ENCODE measurements at places on chromosomes 13 and 19. TPM values are rescaled to one million over a fixed set of nuclear protein-coding genes. Genes with fewer than 3 reads are reported as not detected.

GRCh38 chr19:42271045-42271419, 2.0 kb downstream of the CIC start:
- no peak for DNase-seq

- no peak for DNase-seq
These were observed 434.0 kb downstream of the FOXO1 start for GRCh38 chr13:40232311-40233040.

DNA sequence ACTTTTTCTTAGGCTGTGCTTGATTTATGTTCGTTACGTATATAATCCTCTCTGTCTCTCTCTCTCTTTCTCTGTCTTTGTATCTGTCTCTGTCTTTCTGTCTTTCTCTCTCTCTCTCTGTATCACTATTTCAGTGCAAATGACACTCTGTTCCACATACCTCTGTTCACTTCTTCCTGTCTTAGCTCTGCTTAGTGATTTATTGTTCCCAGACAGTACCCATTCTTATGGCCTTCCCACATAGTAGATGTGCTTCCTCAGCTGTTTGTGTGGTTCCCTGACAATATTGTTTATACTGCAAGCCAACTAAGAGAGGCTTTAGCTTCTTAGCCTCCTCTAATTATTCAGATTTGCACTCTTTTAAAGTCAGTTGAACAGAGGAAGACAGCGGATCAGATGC, 1244.2 kb downstream of the DIAPH3 start:
- DNase-seq = no peak

- peak; percentile 21 for DNase-seq
These were observed 105.2 kb downstream of the SLITRK6 start for GRCh38 chr13:85693889-85694511.

DNA sequence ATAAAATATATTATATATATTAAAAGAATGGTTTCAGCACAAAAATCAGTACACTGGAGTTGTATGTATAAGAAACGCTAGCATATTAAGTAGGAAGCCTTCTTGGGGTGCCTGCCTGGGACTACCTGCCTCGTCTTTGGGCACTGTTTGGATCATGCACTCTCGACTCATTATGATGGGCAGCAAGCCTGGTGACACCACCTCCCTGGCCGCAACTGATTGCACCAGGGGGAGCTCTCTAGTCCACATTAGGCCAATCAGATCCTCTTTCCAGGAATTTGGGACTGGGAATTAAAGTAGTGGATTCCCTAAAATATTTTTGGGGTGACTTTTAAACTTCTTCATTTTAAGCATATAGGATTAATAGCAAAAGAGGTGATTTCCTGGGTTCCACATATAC, 56.0 kb upstream of the RGCC start:
- no peak for DNase-seq

Gene CERS1
- 1.4 TPM for total RNA-seq

DNA sequence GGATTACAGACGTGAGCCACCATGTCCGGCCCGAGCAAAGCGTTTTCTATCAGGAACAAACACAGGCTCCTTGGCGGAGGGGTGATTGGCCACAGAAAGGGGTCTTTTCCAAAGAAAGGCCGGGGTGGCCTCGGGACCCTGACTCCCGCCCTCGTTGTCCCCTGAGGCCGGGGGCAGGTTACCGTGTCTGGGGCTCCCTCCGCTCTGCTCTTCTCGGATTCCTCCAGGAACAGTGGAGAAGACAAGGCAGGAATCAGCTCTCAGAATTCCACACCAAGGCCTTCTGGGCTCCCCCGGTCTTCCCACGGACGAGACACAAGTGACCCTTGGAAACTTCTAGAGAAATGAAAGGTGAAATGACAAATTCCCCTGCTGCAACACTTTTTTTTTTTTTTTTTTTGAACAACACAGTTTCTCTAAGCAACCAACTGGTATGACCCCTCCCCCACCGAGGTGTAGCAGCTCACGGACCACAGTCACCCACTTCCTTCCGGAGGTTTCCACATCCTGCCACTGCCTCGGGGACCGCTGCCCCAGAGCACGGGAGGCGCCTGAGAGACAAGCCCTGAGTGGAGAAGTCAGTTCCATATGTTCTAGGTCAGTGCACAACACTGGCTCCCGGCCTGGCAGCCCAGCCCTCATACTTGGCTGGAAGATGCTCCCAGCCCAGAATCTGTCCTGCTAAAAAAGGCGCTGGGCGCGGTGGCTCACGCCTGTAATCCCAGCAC, 11.0 kb downstream of the MOB3A start:
- peak; percentile 98 for DNase-seq
